ENCODE measurements at places on chromosomes 3 and 15.

DNA sequence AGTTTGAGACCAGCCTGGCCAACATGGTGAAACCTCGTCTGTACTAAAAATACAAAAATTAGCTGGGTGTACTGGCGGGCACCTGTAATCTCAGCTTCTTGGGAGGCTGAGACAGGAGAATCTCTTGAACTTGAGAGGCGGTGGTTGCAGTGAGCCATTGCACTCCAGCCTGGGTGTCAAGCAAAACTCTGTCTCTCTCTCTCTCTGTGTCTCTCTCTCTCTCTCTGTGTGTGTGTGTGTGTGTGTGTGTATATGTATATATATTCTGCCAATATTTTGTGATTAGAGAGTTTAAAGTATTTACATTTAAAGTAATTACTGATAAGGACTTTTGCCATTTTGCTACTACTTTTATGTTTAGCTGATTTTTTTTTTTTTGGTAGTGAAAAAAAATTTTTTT is 15.7 kb downstream of the RBM6 start:
- no peak overlapping the region for H3K27ac ChIP-seq
- no peaks in the 10 kb centered on the region for H3K36me3 ChIP-seq
- H3K4me3 ChIP-seq = no peak overlapping the region

- H3K27ac ChIP-seq = no peak overlapping the region
- peaks cover 40% of the 10 kb centered on the region for H3K36me3 ChIP-seq
- no peak for DNase-seq
Observed at GRCh38 chr3:47504113-47504512, 9.4 kb downstream of the ELP6 start.

- H3K27me3 ChIP-seq = no peaks in the 10 kb centered on the region
- H3K4me3 ChIP-seq = no peak overlapping the region
- DNase-seq = no peak
- H3K4me1 ChIP-seq = peaks cover 20% of the 10 kb centered on the region
- H3K36me3 ChIP-seq = no peaks in the 10 kb centered on the region
Observed at GRCh38 chr15:31214158-31214863, 112.3 kb upstream of the KLF13 start.

DNA sequence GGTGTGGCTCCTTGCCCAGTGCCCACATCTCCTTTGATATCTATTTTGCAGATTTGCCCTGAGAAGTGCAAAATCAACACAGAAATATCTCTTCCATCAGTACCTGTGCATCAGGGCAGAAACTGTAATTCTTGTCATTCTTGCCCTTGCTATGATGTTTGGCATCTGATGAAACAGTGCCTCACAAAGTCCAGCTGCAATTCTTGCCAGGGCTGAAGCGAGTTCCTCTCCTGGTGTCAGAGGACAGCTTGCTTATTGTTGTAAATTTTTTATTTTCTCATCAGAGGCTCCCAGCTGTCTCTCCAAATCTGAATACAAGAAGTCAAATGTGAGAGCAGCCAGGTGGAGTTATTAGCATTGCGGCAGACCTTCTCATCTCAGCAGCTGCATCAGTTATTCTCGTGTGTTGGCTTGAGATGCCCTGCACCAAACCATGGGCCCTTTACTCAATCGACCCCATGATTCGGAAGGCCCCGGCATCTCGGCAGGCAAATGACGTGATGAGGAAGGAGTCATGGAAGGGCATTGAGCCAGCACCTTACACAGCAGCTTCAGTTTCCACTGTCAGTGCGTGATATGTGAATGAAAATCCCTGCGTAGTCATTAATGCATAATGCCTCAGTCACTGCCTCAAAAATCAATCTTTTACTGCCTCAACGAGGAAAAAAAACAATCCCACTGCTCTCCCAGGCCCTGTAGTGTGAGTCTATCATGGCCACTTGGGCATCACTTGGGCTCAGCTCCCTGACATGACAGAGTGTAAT is 93.4 kb downstream of the CCNL1 start:
- no peaks in the 10 kb centered on the region for H3K36me3 ChIP-seq
- H3K27ac ChIP-seq = no peak overlapping the region
- H3K4me1 ChIP-seq = peaks cover 13% of the 10 kb centered on the region
- H3K4me3 ChIP-seq = no peak overlapping the region
- no peaks in the 10 kb centered on the region for H3K27me3 ChIP-seq

- no peaks in the 10 kb centered on the region for H3K27me3 ChIP-seq
- DNase-seq = no peak
- H3K27ac ChIP-seq = no peak overlapping the region
- no peaks in the 10 kb centered on the region for H3K4me1 ChIP-seq
- no peaks in the 10 kb centered on the region for H3K36me3 ChIP-seq
Observed at GRCh38 chr15:101177866-101178265, 74.0 kb downstream of the CHSY1 start.

DNA sequence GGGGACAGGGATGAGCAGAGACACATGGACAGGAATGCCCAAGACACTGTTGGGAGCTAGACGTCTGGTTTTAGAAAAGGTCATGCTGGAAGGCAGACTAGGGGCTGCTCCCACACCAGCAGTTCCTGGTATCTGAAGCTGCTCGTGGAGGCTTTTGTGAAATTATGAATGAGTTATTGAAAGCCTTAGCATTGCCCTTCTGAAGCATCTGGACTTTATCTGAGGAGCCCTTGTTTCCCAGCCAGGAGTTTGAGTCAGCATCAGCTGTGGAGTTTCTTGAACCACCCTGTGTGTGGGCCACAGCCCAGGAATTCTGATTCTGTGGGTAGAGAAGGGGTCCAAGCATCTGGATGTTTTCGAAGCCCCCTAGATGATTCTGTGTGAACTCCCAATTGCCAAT is 258.7 kb downstream of the SLCO3A1 start:
- peaks cover 12% of the 10 kb centered on the region for H3K36me3 ChIP-seq
- DNase-seq = no peak
- no peak overlapping the region for H3K4me3 ChIP-seq
- H3K4me1 ChIP-seq = no peaks in the 10 kb centered on the region
- no peak overlapping the region for H3K27ac ChIP-seq

Measured in effector memory CD4-positive, alpha-beta T cell (primary cell).